ENCODE measurements at places on chromosomes 1 and 21. TPM values are rescaled to one million over a fixed set of nuclear protein-coding genes. Genes with fewer than 3 reads are reported as not detected.

Gene ITPKB
- 99.9 TPM for total RNA-seq

Gene TMEM81
- 6.8 TPM for total RNA-seq

Gene TAF1A
- total RNA-seq = 23.7 TPM

GRCh38 chr1:5720045-5720444 is 272.2 kb downstream of the NPHP4 start:
- no peak for DNase-seq

- DNase-seq = no peak
Observed at GRCh38 chr1:76140227-76140626, 65.7 kb downstream of the ST6GALNAC3 start.

DNA sequence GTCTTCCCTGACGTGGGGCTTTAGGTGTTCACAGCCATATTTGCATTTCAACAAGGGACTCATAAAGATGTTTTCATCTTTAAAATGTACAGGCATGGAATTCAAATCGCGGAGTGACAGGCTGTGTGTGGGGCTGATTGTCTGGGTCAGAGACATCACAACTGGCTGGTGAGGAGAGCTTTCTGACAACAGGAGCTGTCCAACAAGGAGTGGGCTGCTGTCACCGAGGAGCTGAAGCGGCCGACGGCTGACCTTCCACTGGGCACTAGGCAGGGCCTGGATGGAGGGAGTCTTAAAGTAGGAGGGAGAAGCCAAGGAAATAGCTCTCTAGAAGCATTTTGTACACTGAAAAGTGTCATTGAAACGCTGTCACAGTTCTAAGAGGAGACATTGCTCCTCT is 30.5 kb upstream of the SCMH1 start:
- no peak for DNase-seq

- no peak for DNase-seq
Observed at GRCh38 chr1:96808191-96808590, 86.6 kb downstream of the PTBP2 start.

DNA sequence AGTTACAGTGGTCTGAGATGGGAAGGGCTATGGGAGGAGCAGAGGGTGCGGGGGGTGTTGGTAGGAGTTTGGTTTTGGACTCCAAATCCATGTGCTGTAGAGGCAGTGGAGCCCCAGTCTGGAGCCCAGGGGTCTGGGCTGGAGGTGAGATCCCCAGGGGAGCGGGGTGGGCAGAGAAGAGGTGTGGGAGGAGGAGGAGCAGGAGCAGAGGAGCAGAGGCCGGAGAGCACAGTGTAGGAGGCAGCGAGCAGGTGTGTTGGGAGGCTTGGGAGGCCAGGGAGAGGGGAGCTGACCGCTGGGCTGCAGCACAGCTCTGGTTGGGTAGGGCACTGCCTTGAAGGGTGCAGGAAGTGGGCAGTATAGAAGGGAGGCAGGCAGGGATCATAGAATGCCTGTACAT is 28.9 kb downstream of the LHX4 start:
- no peak for DNase-seq

DNA sequence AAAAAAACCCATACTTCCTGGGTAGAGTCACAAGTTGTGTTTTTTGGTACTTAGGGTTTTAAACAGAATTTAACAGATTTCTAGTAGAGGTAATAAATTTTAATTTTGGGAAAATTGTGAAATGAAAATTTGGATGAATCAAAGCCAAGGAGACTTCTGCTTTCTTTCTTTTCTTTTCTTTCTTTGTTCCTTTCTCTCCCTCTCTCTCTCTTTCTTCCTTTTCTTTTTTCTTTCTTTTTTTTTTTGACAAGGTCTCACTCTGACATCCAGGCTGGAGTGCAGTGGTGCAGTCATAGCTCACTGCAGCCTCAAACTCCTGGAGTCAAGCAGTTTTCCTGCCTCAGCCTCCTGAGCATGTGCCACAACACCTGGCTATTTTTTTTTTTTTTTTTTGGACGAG is 46.9 kb upstream of the NEXN start:
- no peak for DNase-seq

- no peak for DNase-seq
Observed at GRCh38 chr1:41479808-41480160, 4.7 kb downstream of the EDN2 start.

Measured in B cell (primary cell).